ENCODE measurements at places on chromosomes 4 and X.

GRCh38 chrX:134898440-134898839 is 92.4 kb upstream of the SMIM10 start:
- no peak for DNase-seq

GRCh38 chr4:1348014-1348513 is 1.1 kb downstream of the UVSSA start:
- no peak for DNase-seq

GRCh38 chrX:100747090-100747489 is 15.2 kb upstream of the SYTL4 start:
- no peak for DNase-seq

DNA sequence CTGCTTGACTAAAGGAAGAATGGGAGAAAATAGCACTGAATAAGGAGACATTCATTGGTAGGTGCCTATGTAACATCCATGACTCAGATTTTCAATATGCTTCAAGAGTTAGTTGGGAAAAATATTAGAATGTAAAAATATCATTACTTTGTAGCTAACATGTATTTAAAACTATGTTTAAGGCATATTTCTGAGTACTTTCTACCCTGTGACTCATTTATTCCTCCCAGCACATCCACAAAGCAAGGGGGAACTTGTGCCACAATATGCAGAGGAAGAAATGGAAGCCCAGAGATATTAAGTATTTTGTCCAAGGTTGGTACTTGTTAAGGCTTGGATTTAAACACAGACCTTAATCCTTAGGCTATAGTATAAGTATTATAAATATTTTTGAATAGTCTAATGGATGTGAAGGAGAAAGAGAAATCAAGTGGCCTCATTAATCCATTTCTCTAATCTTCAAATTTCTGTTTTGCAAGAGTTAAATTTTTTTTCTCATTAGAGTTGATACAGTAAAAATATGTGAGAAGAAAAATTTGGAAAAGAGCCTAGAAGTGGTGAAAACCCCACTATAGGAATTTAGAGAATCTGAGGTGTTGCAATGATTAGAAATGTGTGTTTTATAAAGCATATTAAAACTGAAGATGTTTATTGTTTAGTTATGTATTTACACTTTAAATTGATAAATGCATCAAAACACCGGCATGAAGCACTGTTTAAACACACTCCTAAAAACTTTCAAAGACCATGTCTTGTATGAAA is 149.3 kb upstream of the GYPA start:
- peak; percentile 18 for DNase-seq

- no peak for DNase-seq
Observed at GRCh38 chrX:148867596-148867995, 367.2 kb downstream of the AFF2 start.

- no peak for DNase-seq
Observed at GRCh38 chr4:2652415-2653160, 103.5 kb downstream of the TNIP2 start.

- no peak for DNase-seq
Observed at GRCh38 chr4:75180790-75181776, 248.2 kb downstream of the PARM1 start.

DNA sequence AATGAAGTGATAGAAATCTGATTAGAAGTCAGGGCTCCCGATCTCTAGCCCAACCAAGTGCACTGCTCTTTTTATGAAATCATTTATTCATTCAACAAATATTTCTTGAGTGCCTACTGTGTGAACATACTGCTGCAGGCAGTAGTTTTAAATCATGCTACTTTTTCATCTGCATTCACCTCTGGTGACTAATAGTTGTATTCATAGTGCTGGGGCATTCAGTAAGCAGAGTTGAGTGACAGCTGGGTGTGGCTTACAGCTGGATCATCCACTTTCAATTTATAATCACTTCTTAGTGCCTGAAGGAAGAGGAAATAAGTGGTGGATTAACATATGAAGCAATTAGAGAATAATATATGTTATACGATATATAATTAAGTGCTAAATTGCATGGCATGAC is 94.1 kb upstream of the HPRT1 start:
- no peak for DNase-seq

- peak; percentile 51 for DNase-seq
Observed at GRCh38 chr4:64713256-64713840, 304.1 kb upstream of the TECRL start.

DNA sequence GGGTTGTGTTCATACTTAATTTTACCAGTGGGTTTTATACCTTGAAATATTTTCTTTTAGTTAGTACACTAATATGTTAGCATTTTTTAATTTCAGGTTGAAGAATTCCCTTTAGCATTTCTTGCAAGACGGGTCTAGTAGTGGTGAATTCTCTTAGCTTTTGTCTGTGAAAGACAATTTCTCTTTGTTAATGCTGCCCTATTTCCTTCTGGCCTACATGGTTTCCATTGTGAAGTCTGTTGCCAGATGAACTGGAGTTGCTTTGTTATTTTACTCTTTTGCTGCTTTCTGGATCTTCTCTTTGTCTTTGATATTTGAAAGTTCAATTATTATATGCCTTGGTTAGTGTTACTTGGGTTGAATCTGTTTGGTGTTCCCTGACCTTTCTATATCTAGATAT is 25.0 kb upstream of the MTHFD2L start:
- no peak for DNase-seq

DNA sequence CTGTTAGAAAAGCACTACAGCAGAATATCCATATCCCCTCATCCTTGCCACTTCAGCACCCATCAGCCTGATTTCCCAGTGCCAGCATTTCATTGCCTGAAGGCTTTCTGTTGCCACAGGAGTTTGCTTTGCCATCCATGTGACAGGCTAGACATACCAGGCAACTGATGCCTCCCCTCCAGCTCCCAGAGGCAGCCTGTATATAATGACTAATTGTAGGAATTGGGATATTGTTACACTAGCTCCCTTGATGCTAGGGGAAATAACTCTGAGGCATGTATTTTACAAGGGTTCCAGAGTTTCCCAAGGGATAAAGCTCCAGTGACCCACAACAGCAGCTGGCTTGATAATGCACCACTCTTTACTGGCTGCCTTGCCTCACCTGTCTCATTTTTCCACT is 608.0 kb upstream of the FTHL17 start:
- no peak for DNase-seq

DNA sequence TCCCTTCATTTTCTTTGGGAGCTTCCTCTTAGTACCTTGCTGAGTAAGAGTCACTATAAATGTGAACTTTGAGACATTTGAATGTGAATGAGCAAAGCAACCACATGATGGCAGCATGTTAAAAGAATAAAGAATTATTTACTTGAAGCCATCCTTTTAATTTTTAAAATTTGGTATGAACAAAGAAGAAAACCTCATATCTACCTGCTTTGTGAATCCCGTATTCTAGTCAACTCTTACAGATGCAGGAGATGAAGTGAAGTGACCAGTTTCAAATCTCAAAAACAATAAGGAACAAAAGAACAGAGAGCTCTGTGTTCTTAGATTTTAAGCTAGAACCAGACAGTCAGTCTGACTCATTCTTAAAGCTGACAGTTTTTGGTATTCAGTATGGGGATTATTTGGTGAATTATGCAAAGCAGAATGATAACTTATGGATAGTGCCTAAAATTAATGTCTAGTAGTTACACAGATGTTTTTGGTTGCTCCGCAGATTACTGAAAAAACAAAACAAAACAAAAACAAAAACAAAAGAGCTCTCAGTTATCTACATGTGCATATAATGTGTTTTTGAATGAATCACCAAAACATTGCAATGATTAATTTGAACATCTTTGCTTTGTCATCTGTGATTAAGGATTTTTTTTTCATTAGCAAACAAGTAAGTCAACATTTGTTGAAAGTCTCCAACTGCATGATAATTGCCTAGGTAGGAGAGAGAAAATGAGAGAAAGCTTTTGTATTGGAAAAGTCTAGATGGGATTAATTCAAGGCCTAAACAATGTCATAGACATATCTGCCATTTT is 48.2 kb upstream of the H2AZ1 start:
- DNase-seq: peak; percentile 71

DNA sequence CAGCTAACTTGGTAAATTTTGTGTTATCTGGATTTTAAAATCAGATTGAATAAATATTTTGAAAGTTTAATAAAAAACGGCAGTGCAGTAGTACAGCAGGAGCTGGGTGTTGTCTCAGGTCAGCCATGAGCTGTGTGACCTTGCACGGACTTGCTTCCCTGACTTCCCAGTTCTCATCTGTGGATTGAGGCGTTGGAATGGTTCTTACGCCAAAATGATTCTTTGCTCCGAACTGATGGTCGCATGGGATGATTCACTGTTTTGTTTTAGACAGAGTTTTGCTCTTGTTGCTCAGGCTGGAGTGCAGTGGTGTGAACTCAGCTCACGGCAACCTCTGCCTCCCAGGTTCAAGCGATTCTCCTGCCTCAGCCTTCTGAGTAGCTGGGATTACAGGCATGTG is 45.0 kb downstream of the RGS12 start:
- DNase-seq: no peak

DNA sequence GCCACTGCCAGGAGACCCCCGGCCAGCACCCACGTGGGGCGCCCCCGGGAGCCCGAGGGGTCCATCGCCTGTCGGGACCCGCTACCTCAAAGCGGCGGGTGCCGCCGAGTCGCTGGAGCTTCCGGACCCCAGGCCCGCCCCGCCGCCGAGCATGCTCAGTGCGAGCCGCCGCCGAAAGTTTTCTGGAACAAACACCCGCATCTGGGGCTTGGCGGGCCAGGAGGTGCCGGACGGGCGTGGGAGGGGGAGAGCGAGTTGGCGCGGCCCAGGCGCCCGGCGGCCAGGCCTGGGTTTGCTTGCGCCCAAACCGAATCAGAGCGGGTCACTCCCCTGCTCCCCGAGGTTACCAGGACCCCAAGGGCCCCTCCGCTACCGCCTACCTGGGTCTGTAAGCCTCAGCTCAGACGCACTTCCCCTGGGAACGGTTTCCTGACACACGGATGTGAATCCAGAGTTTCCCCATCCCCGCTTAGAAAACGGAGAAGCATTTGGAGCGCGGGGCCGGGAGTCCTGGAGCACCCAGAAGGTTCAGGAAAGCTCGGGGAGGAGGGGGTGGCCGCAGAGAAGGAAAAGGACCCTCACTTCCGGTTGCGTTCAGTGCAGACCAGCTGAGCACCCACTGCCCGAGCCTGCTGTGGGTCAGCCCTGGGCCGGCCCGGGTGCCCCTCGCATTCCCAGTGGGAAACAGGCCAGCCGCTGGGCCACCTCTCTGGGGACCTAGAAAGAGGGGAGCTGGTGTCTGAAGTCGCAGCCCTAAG is at the start of gene EVC2:
Gene EVC2, minus strand, starts transcription at position 111 of the 758 bp plus-strand sequence. Its CDS starts 46 bp downstream, at position 65.
- DNase-seq: peak; percentile 59

DNA sequence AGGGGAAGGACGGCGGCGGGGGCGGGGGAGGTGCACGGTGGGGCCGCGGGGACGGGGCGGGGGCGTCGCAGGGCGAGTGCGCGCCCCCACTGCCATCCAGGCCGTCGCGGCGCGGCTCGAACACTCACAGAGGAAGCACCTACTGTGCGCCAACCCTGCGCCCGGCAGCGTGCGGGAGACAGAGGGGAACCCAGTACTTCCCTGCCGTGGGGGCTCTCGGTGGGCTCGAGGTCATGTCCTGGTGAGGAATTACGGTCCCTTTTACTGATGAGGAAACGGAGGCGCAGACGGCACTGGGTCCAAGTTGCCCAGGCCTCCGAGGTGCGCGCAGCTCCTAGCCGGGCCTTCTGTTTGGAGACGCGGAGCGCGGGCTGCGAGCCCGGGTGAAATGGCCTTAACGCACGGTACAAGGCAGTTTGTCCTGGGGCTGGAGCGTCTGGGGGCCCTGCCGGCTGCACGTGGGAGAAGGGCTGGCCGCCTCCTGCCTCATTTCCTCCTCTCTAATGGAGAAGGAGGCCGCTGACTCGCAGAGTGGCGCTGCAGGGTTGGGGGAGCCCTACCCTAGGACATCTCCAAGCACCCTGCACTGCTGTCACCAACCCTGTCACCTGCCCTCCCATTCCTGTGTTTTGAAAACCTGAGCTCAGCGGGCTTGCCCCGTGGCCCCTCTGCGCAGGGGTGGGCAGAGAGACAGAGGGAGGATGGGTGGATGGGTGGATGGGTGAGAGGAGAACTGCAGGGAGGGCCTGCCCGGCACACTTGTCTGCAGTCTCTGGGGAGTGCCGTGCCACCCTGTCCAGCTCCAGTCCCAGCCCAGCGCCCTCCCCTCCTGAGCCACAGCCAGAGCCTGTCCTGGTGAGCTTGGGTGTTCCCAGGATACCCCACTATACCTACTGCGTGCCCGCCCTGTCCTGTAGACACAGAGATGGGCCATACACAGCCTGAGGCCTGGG is 106.0 kb downstream of the ADRA2C start:
- no peak for DNase-seq

DNA sequence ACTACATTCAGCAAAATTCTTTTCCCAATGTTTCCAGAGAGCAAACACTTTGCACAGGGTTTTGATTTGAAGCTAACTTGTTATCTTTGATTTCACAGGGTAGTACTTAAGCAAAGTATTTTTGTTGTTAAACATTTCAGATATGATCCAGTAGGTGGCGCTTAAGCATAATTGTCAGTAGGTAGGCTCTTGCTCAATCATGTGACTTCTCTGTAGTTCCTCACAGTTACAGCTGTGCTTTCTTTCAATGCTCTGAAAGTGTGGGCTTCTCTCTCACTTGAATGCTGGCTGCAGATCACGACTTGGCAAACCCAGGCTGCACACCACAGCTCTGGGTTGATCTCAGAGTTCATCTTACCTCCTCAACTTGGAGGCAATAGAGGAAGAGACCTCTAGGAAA is 1016.5 kb downstream of the SH3BGRL start:
- no peak for DNase-seq

GRCh38 chr4:83780053-83780733 is 244.3 kb downstream of the GPAT3 start:
- no peak for DNase-seq

DNA sequence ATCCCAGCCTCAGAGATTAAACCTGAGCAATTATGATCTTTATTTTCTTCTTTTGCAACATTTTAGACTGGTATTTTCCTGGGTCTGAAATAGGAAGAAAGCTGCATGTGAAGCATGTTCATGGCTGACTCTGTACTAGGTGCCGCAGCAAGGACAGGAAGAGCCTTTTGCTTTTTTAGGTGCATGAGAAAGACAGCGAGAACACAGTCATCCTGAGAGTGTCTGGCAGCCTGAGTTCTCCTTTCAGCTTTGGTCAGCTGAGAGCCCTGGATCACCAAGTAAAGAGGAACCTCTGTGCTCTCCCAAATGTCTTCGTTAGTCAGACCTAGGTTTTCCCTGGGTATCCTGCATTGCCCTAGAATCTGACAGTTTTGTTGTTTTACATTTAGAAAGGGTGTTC is 29.8 kb downstream of the FAM149A start:
- DNase-seq: no peak
